ENCODE measurements at places on chromosomes 5 and 9.

DNA sequence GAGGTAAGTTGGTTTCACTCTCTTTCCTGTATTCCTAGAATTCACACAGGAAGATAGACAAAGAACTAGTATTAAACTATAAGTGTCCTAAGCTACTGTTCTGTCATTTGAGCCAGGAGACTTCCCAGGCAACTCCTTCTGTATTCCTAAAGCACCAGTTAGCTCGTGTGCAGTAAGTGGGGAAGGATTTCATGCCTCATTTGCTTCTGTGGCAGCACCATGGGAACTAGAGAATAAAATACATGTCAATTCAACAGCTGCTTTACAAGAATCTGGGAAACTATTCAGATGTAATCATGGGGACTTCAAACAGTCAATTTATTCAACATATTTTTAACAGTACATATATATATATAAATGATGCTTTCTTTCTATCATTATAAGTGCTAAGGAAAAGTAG, 762.3 kb downstream of the PRELID2 start:
- DNase-seq: no peak

GRCh38 chr9:69622676-69623075, 49.5 kb downstream of the APBA1 start:
- DNase-seq: no peak

DNA sequence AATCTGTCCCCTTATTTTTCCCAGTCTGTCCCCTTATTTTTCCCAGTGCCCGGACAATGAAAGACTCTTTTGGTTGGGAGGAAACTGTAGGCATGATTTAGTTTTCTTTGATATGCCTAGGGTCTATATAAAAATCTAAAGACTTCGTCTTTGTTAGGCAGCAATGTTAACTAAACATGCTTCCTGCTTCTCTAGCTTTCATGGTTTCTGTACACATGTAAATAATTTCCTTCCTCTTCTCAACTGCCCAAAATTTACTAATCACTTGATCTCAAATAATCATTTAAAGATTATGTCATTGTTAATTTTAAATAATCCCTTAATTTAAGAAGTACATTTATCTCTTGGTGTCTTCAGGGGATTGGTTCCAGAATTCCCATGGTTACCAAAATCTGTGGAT, 47.8 kb upstream of the RAPGEF6 start:
- DNase-seq: no peak

GRCh38 chr5:173826086-173826427, 62.1 kb upstream of the CPEB4 start:
- DNase-seq: no peak

DNA sequence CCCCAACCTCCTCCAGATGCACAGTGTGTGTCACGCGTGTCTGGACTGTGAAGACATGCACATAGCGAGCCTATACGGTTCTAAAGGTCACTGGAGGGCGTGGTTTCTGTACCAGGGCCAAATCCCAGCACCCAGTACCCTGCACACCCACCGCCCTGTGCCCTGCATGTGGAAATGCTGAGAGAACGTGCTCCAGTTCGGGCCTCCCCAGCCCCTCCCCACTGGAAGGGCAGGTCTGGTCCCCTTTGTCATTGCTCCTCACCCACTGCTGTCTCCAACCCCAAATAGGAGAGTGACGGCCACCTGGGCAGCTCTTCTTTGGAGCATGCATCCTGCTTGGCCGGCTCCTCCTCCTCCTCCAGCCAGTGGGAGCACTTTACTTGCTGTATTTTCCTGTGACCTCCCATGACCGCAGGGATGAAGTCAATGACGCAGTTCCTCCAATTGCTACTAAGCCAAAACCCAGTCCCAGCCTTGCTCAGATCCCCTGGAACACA, 116.7 kb downstream of the WNK2 start:
- no peak for DNase-seq

- DNase-seq: peak; percentile 76
These were observed at the start of gene SH3PXD2B for GRCh38 chr5:172454358-172455086. Gene SH3PXD2B, minus strand, starts transcription at chr5:172454525. Its CDS starts 173 bp downstream, at chr5:172454352.

- DNase-seq: no peak
These were observed 133.3 kb downstream of the KIAA0825 start for GRCh38 chr5:94485067-94485466.
